ENCODE measurements at places on chromosomes 11 and 22.

DNA sequence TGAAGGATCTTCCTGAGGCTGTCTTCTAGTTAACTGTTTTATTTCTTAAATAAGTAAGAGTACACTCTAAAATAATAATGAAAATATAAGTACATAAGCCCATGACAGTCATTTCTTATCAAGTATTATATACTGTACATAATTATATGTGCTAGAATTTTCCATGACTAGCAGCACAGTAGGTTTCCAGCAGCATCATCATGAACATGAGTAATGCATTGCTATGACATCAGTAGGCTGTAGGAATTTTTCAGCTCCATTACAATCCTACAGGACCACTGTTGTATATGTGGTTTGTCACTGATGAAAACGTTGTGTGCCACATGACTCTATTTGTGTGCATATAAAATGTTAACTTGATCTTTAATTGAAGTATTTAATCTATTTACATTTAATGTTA lies 22.0 kb downstream of the ZNF202 start:
- DNase-seq: no peak

GRCh38 chr22:22691055-22691454 lies 46.6 kb downstream of the GGTLC2 start:
- DNase-seq: no peak

- DNase-seq: no peak
Observed at GRCh38 chr11:123681030-123681429, 26.6 kb upstream of the SCN3B start.

DNA sequence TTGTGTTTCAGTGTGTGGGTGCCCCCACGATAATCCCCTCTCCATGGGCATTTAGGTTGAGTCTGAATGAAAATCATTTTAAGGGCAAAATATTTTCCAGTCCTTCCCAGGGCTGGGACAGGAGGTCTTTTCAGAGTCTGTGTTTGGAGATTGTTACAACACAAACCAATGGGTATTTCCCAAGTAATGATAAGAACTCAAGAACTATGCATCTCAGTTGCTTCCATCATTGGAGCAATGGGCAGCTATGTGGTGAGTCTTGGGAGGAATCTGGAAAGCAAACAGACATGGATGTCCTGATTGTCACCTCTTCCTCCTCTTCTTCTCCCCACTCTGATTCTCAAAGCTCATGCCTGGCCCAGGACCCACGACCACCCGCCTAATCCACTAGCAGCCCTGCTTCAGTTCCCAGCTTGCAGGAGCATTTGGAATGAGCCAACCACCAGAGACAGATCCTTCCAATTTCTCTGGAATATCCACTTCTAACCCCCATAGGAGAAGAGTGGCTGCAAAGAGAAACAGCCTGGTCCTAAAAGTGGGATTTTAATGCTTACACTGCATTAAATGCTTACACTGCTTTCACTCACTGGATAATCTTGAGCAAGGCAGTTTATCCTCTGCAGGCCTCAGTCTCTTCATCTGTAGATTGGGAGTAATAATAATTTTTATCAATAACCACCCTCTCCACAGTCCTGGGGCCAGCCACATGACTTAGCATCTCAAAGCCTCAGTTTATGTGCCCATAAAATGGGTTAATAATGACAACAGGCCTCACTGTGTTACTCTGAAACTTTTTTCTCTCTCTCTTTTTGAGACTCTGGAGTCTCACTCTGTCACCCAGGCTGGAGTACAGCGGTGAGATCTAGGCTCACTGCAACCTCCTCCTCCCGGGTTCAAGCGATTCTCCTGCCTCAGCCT lies 404.3 kb downstream of the MN1 start:
- no peak for DNase-seq

GRCh38 chr11:88337987-88338668 lies 592 bp upstream of the CTSC start:
- DNase-seq: no peak

DNA sequence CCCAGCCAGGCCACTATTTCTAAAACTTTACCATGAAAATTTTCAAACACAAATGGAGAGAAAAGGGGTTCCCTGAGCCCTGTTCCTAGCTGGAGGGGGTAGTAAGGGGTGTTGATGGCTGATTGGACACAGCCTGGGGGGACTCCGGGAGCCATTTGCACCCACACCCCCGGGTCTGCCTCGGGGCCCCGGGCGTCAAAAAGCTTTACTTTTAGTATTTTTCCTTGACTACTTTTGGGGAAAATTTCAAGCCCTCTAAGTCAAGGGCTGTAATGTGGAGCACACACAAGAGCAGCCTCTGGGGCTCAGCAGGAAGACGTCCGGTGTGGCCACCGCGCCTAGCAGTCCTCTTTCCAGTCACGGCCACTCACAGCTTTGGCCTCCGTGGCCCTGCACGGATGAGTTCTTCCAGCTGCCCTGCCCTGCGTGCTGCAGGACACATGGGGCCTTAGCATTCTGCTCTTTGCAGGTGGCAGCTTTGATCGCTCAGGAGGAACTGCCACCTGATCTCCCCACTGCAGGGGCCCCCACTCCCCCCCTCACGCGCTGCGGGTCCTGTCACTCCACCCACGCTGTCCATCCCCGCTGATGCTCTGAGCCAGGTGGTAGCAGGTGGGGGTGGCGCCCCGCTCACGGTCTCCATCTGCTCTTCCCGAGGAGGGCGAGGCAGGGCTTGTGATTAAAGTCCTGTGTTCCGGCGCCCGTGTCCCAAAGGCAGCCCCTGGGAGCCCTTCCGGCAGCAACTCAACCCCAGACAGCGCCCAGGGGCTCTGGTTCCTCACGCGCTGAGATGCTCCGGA lies 14.4 kb downstream of the RNH1 start:
- DNase-seq: no peak

GRCh38 chr22:44581096-44581435 lies 83.0 kb upstream of the RTL6 start:
- DNase-seq: no peak

GRCh38 chr11:127037596-127037995 lies 37.0 kb upstream of the KIRREL3 start:
- DNase-seq: no peak

DNA sequence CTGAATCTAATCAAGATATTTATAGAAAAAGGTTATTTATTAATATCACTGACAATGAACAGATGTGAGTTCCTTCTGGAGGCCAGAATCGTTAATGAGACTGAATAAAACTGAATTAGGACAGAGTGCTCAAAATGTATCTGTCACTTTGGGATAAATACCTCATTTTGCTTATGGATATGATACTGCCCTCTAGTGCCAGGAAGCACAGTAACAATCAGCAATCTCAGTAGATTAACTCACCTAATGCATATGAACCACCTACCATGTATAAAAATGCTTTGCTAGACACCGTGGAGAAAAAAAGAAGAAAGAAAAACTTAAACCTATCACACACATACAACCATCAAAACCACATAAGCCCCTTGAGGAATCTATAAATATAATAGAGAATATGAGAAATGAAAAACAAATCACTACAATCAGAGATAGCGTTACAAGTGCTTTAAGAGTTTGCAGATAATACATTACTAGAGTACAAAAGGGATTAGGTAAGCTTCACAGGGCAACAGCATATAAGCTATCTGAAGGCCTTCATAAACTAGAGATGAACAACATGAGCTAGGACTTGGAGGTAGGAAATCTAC lies 117.4 kb downstream of the SGSM3 start:
- DNase-seq: no peak

- DNase-seq: no peak
Observed at GRCh38 chr11:605286-606129, 10.2 kb downstream of the IRF7 start.

DNA sequence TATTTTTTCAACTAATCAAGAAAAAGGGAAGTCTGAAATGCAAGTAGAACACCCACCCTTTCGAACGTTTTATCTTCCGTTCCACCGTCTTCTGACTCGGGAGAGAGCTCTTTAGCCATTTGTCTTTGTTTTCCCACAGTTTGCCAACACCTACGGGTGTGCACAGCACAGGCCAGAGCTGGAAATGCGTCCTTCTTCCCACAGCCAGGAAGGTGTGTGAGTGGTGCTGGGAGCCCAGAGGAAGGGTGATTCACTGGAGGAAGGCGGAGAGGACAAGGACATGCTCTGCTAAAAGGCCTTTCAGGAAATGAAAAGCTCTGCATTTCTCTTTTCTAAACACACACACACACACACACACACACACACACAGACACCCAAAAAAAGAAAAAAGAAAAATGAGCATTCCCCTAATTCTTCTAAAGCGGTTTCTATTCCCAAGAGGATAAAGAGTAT lies 18.5 kb downstream of the ENDOD1 start:
- DNase-seq: no peak

- no peak for DNase-seq
Observed at GRCh38 chr11:88537613-88538012, 200.1 kb upstream of the CTSC start.

DNA sequence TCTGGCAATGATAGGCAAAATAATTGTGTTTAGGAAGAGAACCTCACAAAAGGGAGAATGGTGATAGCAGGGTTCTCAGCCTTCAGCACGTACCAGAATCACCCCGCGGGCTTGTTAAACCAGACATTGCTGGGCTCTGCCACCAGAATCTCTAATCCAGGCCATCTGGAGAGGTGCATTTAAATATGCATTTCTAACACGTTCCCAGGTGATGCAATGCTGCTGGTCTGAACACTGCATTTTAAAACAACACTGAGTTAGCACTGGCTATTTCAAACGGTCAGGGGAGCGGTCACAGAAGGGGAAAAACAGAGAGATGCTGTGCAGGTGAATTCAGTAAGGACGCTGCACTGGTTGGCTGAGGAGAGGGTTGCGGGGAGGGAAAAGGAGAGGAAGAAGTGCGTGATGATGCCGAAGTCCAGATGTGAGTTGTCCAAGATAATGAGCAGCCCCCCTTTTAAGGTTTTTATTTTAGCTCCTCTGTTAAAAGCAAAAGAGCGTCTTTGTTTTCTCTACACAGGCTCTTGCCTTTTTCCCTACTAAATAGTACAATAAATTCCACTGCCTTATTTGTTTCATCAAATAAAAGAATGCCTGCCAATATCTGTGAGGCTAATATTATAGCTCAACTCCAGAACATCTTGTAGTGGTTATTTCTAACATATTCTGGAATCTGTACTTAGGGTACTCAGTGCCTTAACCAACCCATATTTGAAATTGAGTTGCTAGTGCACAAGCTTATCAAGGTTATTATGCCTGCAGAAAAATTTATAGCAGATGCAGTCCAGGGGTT lies 109.6 kb upstream of the POU2AF2 start:
- no peak for DNase-seq

DNA sequence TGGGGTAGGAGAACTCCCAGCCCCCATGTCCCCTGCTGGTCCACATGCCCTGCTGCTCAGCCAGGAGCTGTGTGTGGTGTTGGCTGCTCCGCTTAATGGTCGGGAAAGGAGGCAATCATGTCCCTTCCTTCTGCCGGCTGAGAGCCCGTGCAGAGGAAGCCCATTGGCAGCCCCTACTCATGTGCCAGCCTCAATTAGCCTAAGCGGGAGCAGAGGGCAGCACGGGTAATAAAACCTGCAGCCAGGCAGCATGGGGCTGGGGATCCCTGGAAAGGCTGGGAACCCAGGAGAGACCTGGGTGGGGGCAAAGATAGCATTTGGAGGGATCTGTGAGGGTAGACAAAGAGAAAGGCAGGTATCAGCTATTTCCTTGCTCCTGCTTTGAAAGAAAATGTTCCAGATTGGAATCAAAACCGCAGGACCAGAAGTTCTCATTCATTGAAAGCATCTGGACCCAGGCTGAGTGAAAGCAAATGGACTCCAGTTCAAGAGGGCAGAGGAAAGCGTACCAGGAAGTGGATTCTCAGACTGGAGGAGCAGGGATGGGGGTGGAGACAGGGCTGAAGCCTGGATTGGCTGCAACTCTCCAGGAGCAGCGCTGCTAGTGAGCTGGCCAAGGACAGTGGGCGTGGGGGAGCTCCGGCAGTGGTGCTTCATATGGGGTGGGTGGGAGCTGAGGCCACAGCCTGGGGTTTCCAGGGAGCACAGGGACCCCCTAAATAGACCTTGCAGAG lies 103.4 kb upstream of the NECTIN1 start:
- no peak for DNase-seq

DNA sequence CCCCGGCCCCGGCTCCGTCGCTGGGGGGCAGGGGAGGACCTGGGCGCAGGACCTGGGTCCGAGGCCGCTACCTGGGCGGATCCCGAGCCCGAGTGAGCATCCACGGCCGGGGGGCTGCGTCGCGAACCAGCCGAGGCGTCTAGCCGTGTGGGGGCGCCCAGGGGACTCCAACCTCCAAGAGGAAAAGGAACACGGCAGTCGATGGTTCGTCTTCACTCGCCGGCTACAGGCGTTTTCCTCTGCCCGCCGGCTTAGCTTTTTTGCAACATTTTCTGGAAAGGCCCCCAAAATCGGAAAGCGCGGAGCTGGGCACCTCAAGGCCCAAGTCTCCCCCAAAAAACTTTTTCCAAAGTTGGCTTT lies 666 bp downstream of the PDGFB start:
- DNase-seq: no peak

DNA sequence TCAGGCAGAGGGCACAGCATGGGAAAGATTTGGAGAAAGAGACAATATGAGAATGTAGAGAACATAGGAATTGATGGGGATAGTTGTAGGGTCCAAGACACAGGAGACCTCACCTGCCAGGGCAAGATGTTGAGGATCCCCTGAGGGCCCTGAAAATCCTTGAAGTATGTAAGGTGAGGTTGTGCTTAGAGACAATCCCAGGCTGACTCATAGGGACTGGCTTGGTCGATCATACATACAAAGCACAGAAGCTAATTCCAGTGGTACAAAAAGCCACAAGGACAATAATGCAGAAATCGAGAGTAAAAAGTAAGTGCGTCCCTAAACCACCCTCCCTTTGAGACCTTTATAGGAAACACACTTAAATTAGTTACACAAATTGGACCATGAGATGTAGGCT lies 468.2 kb downstream of the MIAT start:
- no peak for DNase-seq

DNA sequence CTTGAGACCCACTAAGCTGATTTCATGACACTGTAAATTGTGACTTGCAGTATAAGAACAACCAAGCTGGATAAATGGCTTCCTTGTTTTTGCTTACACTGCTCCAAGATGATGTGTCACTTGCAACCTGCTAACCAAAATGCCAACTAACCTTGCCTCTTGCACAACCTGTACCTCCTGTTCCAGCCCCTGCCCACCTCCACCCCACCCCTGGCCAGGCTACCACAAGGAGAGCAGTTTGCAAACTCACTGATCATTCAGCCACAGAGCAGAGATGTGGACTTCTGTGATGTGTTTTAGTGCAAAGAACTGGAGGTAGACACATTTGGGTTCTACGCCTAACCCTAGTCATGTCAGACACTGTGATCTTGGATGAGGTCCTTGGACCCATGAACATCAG lies 4.3 kb upstream of the APOL6 start:
- no peak for DNase-seq

GRCh38 chr11:20647976-20648565 lies 21.3 kb upstream of the NELL1 start:
- peak; percentile 35 for DNase-seq

GRCh38 chr11:14101388-14101787 lies 138.9 kb downstream of the SPON1 start:
- no peak for DNase-seq

DNA sequence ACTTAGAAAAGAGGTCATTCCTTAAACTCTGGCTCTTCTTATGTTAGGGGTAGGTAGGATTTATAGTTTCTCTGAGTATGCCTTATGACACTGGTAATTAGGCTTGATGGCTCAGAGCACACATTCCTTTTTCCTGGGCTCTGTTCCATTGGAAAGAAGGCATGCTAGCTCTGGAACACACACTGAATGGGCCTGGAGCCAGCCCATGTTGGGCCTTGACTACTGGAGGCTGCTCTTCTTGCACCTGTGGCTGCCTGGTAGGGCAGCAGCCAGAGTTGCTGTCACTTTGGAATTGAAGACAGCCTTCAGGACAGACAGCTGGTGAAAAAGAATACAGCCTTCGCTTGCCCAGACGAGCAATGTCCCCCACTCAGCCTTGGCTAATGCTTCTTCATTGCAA lies 18.2 kb downstream of the MCAM start:
- no peak for DNase-seq

GRCh38 chr11:29809121-29809520 lies 207.7 kb downstream of the KCNA4 start:
- no peak for DNase-seq

Data from glutamatergic neuron (in vitro differentiated cells).